NAMALWA (cell line): ENCODE measurements at places on chromosomes 4 and X.

- DNase-seq = peak; percentile 26
These were observed 29.2 kb downstream of the HTT-AS start for GRCh38 chr4:3044870-3045819.

DNA sequence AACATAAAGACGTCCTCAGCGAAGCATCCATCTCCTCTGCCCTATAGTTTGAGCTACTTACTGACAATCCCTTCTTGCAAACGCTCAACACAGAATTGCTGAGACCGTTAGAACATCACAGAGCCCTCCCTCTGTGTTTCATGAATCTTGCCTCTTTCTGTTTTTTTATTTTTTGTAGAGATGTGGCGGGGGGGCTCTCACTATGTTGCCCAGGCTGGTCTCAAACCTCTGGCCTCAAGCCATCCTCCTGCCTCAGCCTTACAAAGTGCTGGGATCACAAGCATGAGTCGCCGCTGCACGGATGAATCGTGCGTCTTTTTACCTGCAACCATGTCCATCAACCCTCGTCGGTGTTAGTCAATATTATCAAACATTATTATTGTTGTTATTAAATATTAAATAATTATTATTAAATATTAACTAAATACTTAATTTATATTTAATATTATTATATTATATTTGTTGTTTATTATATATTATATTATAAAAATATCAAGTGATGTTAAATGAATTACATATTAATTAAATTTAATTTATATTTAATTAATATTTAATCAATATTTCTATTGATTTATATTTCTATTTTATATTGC lies 200.7 kb downstream of the CRLF2 start:
- no peak for DNase-seq

DNA sequence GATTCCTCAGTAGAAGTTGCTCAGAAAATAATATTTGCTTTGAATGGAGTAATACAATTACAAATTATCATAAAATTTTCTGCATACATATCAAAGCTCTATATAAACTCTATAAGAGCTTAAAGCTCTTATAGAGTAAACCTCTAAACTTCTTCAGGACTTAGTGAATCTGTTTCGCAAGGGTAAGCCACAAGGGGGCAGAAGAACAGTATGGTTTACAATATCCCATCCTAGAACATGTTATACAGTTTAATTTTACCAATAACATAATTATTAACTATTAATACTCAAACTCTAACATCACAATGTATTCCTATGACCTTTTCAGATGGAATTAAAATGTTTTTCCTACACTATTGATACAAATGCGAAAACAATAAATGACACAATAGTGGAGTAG lies 33.8 kb upstream of the SPANXN1 start:
- peak; percentile 21 for DNase-seq

DNA sequence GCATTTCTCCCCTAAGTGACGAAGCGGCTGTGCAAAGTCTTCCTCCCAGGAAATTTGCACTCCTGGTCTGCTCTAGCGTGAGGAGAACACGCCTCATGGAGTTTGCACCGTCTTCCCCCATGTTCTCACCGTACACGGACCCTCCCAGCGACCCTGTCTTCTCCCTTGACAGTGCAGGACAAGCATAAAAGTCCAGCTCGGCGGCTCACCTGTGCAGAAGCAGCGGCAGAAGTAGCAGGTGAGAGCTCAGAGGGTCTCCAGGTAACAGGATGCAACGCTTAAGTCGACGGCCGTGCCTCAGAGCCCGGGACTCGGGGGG lies 314 bp downstream of the P2RY8 start:
- DNase-seq = no peak

- no peak for DNase-seq
These were observed 67.9 kb downstream of the CHRNA9 start for GRCh38 chr4:40403081-40403480.

DNA sequence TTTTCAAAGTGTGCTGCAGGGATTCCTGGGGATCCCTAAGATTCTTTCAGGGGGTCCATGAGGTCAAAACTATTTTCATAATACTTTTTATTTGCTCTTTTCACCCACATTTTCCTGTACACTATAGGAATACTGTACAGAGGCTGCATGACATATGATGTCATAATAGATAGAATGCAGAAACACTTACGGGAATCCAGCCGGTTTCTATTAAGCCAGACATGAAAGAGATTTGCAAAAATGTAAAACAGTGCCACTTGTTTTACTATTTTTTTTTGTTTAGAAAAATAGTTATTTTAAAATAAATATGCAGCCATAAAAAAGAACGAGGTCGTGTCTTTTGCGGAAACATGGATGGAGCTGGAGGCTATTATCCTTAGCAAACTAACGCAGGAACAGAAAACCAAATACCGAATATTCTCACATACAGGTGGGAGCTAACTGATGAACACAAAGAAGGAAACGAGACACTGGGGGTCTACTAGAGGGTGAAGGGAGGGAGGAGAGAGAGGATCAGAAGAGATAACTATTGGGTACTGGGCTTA lies 5.0 kb downstream of the ZFX start:
- DNase-seq = no peak

- no peak for DNase-seq
These were observed 29.2 kb downstream of the FHIP1A start for GRCh38 chr4:151438154-151438553.

- DNase-seq = no peak
These were observed 949.5 kb upstream of the PCDH7 start for GRCh38 chr4:29770627-29771026.

DNA sequence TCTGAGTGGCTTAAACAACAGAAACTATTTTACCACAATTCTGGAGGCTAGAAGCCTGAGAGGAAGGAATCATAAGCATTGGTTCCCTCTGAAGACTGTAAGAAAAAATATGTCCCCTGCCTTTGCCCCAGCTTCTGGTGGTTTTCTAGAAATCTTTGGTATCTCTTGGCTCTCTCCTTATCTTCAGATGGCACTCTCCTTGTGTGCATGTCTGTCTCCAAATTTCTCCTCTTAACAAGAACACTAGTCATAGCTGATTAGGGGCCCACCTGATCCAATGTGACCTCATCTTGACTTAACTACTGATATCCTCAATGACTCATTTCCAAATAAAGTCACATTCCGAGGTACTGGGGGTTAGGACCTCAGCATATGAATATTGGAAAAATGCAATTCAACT lies 635.0 kb upstream of the NR3C2 start:
- DNase-seq = no peak

DNA sequence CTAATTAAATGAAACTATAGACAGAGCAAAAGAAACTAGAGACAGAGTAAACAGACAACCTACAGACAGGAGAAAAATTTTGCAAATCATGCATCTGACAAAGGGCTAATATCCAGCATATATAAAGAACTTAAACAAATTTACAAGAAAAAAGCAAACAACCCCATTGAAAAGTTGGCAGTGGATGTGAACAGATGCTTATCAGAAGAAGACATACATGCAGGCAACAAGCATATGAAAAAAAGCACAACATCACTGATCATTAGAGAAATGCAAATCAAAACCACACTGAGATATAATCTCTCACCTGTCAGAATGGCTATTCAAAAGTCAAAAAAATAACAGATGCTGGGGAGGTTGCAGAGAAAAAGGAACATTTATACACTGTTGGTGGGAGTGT lies 14.8 kb downstream of the ZNF280C start:
- DNase-seq = no peak

DNA sequence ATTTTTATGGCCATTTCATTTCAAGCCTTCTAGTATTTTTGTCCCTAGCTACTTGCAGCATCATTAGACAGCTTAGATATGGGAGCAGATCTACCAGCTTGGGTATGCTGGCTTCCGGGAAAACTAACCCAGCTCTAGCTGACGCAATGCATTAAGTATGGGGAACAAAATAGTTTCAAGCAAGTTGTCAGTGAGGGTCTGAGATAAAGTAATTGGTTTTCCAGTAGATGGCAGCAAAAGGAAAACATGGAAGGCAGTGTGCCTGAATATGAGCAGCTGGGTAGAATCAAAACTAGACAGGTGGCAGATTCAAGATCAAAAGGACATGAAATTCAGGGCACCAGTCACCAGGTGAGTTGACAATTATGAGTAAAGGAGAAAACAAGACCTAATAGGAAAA lies 340.9 kb upstream of the CTSO start:
- peak; percentile 16 for DNase-seq

GRCh38 chr4:19883841-19884240 lies 367.9 kb upstream of the SLIT2 start:
- no peak for DNase-seq

- DNase-seq = no peak
These were observed 23.3 kb upstream of the LNX1 start for GRCh38 chr4:53614591-53614990.

DNA sequence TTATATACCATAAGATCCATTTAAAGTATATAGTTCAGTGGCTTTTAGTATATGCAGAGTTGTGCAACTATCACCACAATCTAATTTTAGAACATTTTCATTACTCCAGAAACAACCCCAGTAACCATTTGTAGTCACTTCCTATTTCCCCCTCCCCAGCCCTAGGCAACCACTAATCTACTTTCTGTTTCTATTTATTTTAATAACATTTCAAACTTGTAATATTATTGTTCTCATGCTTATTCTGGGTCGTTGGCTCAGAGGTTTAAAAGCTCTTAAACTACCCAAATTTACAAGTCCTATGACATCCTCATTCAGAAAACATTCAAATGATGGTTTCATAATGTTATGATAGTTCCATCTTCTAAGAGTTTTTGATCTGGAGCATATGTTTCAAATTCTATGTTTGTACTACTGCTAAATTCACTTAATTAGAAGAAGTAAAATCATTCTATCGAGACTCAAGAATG lies 18.4 kb downstream of the XIAP start:
- peak; percentile 57 for DNase-seq

DNA sequence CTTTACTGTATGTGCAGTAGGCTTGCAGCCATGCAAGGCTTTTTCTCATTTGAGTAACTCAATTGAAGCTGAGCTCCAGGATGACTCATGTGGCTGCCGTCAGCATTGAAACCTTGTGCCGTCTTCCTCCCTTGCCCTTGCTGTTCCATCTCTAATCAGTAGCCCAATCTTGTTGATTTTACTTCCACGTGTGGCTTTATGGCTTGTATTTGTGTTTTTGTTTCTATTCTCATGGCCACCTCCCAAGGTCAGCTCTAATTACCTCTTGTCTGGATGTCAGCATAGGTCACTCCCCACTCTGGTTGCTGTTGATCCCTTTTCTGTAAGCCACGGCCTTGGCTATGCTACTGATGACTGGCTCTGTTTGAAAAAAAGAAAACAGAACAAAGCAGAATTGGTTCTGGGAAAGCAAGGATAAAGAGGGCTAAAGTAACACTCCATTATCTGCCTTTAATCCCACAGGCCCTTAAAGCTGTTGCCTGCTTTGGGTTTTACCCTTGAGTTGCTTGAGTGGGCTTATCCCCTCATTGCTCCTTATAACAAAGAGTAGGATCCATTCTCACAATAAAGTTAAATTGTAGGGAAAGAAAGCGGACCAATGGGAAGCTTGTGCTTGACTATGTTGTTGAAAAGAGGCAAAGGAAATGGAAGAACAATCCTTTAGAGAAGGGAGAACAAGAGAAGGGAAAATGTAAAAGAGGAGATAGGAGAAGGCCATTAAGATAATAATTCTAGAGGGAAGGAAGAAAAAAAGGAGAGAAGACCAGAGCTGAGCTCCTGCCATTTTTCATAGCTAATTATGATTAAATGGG lies 173.9 kb upstream of the PGRMC2 start:
- DNase-seq = no peak

- no peak for DNase-seq
These were observed 141.6 kb downstream of the IL1RAPL2 start for GRCh38 chrX:104707572-104707971.

GRCh38 chr4:56641494-56642051 lies 39.5 kb downstream of the HOPX start:
- DNase-seq = no peak

DNA sequence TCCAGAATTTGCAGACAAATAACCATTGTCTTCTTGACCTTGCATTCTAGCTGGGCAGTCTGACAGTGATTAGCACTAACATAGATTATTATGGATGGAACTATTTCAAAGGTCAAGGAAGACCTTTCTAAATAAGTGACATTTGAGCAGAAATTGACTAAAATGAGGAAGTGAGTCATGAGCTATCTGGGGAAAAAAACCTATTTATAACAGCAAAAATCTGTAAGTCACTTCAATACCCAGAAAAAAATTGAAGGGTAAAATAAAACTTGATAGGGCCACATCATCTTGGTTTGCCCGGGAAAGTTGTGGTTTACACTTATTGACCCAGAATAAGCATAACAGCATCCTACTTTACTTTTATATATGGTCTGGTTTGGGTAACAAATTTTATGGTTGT lies 414.6 kb upstream of the HS3ST1 start:
- no peak for DNase-seq

DNA sequence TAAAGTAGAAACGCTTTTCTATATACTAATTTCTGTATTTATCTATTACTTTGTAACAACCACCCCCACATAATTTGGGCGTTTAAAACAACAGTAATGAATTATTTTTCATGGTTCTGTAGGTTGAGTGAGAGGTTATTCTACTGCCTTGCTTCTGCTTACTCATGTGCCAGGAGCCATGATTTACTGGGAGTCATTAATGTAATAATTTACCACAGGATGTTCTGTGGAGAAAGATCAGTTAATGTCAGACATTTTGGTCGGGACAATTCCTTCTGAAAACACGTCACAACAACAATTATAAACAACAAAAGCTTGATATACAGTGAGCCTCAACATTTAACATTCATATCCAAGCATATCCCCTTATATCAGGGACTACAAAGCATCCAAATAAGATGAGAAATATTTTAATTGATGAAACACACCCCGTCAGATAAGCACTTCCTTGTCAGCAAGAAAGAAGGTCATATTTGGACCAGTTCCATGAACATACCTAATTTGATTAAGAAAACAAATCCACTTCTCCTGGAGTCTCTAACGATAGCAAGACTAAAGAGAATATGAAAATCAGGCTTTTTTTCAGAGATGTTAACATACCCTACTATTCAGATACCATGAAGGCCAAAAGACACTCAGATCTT lies 238.5 kb downstream of the PRDM5 start:
- DNase-seq = no peak

GRCh38 chrX:20130357-20130756 lies 11.3 kb downstream of the EIF1AX start:
- no peak for DNase-seq

DNA sequence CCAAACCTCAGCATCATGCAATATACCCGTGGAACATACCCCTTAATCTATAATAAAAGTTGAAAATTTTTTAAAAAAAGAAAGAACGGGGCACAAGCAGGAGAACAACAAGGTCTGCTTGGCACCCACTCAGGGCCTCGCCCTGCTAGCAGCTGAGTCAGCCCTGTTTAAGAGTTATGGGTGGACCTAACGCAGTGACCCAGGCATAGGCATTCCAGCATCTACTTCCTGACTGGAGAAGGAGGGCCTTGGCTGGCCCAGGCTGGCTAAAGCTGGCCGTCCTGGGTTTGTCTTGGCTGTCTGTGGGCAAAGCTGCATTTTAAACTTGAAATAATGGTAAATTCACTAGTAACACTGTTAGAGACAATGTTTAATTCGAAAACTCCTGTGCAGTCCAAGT lies 236.7 kb upstream of the PGRMC2 start:
- no peak for DNase-seq
